AG08396 (cell line): ENCODE measurements at places on chromosomes 5 and 9.

DNA sequence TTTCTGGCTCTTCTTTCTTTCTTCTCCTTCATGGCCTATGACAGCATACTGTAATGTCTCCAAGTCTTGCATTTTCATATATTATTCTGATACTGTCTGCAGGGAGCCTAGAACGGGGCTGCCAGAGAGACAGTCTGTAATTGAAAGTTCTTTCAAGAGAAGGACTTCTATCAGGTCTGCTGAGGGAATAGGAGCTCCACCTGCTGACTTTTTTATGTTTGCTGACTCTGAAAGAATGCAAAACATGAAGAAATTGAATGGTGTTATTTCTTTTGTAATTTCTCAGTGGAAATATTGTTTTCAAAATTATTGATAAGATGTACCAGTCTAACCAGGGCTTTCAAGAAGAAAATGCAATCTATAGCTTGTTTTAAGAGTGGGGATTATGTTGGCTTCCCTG, 121.9 kb upstream of the RFX3 start:
- DNase-seq: no peak

- DNase-seq: no peak
Observed at GRCh38 chr5:178391480-178391879, 158.9 kb upstream of the PHYKPL start.

- no peak for DNase-seq
Observed at GRCh38 chr5:14245132-14245925, 102.2 kb downstream of the TRIO start.

- DNase-seq: no peak
Observed at GRCh38 chr5:95923918-95924544, 37.6 kb downstream of the ELL2 start.

DNA sequence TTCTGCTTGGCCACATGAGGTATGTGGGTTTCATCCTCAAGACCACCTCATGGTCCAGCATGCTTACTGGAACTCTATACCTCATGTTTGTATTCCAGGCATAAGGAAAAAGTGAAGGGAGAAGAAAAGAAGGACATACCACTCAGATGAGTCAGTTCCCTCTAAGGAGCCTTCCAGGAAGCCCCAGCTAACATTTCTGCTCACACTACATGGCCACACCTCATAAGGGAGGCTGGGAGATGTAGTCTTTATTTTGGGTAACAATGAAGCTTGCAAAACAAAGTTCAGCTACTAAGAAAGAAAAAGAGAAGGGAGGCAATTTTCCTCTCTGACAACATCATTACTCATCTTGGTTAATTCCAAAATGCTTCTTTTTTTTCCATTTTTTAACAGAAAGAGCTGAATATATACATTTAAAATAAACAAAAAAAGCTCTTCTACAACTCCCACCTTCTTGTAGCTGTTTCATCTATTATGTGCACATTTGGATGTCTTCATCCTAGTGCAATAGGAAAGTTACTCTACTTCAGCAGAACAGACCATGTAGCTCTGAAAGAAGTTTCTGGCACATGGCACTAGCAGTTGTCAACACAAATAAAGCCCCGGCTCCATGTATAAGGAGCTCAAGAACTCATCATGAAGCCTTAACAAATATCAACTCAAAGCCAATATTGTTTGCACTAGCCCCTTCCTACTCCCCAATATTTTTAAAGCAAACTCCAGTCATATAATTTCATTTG, 123.6 kb upstream of the CCDC112 start:
- peak; percentile 73 for DNase-seq
